Sigmoid colon (tissue), 7 donors: ENCODE measurements at places on chromosomes 7 and 10. TPM values are rescaled to one million over a fixed set of nuclear protein-coding genes. Genes with fewer than 3 reads are reported as not detected.

DNA sequence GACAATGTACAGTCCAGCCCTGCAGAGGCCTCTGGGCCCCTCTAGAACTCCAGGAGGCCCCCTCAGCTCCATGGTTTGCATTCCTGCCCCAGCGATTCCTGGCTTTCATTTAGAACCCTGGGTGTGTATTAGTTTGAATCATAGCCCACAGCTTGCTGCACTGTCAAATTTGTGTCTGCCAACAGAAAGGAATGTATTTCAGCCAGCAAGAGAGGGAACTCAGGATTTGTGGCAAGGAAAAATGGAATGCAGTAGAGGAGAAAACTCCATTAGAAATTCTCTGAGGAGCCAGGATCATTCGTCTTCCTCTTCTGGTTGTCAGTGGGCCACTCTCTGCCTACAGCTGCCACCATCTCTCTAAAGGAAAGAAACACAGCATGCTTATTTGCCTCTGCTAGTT, 27.9 kb upstream of the WDR11 start:
- no peak for DNase-seq

DNA sequence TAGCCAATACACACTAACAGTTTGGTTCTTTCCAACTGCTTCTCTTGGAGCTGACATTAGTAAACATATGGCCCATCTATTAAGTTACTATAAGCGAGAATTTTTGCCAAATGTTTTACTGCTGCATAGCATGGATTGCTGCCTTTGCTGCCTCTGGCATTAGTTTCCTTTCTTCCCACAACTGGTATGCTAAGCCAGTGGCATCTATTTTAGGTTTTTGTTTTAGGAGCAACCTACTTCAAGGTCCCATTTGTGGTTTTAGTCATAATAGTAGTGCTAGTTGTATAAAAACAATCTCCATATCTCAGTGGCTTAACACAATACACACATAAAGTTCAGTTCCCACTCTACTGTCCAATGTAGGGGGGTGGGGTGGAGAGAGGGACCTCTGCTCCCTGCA, 25.9 kb upstream of the PANK1 start:
- no peak for DNase-seq

GRCh38 chr7:16754856-16755317, 1.3 kb downstream of the TSPAN13 start:
- DNase-seq = no peak

DNA sequence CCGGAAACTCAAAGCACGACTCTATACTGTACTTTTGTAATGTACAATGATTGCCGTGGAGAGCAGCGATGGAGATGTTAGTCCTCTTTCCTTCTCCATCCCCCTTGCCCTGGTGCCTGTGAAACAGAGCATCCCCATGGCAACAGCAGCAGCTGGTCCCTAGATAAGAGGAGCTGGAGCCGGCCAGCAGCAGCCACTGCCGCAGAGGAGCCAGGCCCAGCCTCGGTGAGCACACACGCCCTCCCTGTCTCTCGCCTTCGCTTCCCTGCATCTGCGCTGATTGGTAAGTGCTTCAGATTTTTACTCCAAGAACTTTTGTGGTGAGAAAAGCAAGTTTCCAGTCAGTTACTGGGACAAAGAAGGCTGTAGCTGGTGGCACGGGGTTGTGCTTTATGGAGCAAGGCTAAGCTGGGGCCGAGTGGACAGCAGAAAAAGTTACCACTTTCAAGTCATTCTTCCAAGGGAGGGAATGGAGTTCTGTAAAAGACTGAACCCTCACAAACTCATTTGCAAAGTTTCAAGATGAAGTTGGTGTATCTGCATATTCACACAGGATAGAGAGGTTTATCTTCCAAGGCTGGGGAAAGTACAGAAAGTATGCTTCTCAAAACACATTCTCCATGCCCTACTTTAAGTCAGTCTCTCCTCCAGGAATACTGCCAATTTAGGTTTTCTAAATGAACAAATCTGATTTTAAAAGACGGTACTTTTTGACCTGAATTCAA, at the start of gene PPP1R17:
Gene PPP1R17, plus strand, starts transcription at position 192 of the 725 bp plus-strand sequence. CDS start 5,227 bp downstream, outside the sequence.
- DNase-seq = no peak

The SNCG gene
- 55.0 TPM for total RNA-seq

GRCh38 chr10:102767428-102768160, 23.8 kb downstream of the WBP1L start:
- no peak for DNase-seq

- DNase-seq = no peak
These were observed 1228.6 kb upstream of the SORCS1 start for GRCh38 chr10:108393089-108393488.

DNA sequence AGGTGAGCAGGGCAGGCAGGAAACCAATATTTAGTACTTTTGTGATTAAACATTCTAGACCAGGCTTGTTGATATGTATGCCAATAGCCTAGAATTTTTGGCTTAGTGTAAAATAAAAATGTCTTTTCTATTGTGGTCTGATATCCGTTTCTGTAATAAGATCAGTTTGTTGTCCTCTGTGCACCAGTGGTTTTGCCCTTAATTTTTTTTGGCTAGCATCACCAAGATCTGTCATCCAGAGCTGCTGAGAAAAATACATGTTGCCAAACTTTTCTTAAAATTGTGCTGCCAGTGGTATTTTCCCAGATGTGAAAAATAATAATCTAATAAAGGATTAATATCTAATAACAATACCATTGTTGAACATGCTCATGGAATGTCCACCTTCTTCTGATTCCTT, 115.6 kb downstream of the TWIST1 start:
- no peak for DNase-seq

GRCh38 chr7:30864101-30864500, 47.6 kb upstream of the AQP1 start:
- no peak for DNase-seq

GRCh38 chr10:92064506-92064905, 140.9 kb downstream of the BTAF1 start:
- DNase-seq = no peak

GRCh38 chr7:151035902-151036301, 7.7 kb downstream of the ABCB8 start:
- no peak for DNase-seq

DNA sequence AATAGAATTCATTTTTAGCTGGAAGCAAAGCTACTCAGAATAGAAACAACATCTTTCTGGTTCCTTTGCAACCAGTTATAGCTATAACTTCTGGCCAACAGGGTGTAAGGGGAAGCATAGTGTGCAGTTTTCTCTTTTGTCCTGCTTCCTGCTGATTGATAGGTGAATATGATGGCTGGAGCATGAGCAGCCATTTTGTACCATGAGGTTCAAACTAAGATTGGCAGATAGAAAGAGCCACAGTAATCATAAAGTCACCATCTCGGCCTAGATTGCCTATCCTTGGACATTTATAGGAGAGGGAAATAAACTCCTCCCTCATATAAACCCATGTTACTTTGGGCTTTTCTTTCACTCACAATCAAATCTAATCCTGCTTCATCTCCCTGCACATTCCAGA, 102.2 kb upstream of the FGFR2 start:
- DNase-seq = no peak

The KCP gene
- total RNA-seq = 0.14 TPM

- no peak for DNase-seq
These were observed 878.5 kb downstream of the LRMDA start for GRCh38 chr10:76309741-76310587.

- DNase-seq = no peak
These were observed 56.7 kb upstream of the TFEC start for GRCh38 chr7:116087291-116087690.

The PLXDC2 gene
- total RNA-seq = 44.6 TPM

DNA sequence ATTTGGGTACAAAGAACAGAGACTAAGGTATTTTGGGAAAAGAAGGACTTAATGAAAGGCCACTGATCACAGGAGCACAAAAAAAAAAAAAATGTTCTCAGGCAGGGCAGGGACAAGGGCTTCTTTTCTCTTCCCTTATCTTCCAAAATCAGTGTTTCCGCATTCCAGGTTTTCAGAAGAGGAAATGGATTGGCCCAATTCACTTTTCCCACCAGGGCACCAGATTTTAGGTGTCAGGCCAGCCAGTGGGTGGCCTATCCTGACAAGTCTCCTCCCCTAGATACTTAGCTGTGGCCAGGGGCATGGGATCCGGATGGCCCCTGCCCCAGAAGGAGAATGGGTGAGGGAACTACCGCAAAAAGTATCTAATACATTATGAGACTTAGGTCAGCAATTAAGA, 88.9 kb upstream of the WAC start:
- DNase-seq = no peak

GRCh38 chr10:126277181-126277580, 111.1 kb downstream of the ADAM12 start:
- DNase-seq = no peak

The DNAJC12 gene
- 7.2 TPM for total RNA-seq

The FGFBP3 gene
- not detected for total RNA-seq
